A549 (cell line): ENCODE measurements at places on chromosomes 1 and 21. TPM values are rescaled to one million over a fixed set of nuclear protein-coding genes. Genes with fewer than 3 reads are reported as not detected.

CERS2 gene
- polyA plus RNA-seq, result 183 to 196 TPM (median 196 TPM) in 3 replicates

- DNase-seq, result no peak
These were observed 24.4 kb downstream of the GIPC2 start for GRCh38 chr1:78070210-78070609.

DNA sequence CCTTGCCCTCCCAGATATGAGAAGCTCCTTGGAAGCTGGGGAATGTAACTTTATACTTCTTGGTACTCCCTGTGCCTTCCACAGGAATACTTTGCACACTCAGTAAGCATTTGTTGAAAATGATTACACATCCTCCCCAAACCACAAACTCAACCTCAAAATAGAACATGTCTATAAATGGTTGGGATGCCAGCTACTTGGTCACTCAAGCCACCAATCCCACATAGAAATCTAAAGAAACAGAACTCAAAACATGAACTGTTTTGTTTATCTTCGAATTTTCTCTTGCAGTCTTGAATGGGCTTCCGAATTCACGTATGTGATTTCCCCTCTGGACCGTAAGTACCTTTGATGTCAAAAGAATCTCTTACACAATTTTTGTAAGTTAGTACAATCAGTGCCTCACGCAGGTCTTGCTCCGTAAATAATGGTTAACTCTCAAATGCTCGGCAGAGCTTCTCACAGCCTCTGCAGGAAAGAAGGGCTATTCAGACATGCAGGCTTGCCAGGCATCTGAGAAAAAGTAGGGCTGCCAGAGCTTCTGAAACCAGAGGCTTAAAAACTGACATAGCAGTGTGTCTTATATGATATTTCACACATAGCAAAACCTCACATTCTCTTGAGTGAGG lies 26.9 kb downstream of the SORT1 start:
- DNase-seq, result no peak

- no peak for DNase-seq
These were observed 11.2 kb downstream of the MYOC start for GRCh38 chr1:171641076-171641864.

- DNase-seq, result no peak
These were observed 48.8 kb downstream of the DUSP10 start for GRCh38 chr1:221693087-221693486.

- no peak for DNase-seq
These were observed 2.5 kb downstream of the WDR26 start for GRCh38 chr1:224432146-224432545.

DNA sequence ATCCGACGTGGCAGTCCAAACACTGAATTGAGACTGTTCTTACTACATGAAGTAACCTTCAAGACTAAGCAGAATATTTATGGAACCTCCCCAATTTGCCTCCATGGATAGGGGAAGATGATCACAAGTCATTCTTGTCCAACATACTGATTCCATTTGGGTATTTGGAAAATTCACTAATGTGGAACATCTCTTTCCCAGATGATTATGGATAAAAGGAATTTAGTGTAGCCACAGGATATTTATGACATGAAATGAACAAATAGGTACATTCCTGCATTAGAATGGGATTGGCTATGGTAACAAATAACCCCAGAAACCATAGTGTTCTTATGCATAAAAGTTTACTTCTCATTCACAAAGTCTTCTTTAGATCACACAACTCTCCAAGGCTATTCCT lies 40.2 kb upstream of the SGIP1 start:
- no peak for DNase-seq
